ENCODE measurements at places on chromosomes 2 and 18.

- DNase-seq, result no peak
Measured at GRCh38 chr2:45412754-45413379, 198.2 kb downstream of the SRBD1 start.

DNA sequence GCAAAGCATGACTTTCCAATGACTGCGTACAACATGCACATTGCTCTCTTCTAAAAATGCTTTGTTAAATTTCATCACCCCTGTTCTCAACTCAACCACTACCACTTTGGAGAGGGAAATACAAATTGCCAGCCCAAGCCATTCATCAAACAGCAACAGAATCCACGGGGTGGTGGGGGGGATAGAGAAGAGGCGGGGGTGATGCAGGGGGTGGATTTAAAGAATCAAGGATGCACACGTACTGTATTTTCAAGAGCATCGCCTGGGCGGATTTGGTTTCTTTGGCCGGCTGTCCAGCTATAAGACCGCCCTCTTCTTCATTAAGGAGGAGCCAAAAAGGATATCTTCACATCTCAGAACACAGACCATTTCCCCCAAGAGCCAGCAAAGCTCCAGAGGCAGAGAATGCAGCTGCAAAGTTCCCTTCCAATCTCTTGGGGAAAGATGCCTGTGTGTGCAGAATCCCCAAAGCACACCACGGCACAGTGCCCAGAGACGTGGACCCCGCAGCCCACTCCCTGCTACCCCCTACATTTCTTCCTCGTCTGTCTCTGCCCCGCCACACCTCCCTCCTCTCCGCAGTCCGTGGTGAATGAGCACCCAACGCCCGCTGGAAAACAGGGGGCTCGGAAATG, 977 bp downstream of the SLC8A1 start:
- no peak for DNase-seq

DNA sequence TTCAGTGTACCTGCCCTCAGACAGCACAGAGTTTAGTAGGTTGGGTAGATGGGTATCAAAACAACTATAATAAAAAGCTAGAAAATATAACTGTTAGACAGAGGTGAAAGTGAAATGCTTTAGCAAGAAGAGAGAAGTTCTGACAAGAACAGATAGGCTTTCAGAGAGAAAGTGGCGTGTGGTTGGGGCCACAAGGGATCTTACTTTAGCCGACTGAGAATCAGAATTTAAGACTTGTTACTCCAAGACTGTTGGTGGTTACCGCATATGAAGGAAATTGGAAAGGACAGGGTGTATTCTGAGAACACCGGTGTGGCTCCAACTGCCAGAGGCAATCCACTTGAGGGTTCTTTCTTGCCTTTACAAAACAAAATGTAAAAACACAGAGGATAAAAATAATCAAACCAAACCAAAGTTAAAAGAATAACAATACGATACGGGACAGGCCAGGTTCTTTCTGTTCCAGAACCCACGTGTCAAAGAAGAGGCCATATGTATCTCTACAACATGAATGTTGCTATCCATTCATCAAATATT, 44.4 kb upstream of the AGPS start:
- no peak for DNase-seq

DNA sequence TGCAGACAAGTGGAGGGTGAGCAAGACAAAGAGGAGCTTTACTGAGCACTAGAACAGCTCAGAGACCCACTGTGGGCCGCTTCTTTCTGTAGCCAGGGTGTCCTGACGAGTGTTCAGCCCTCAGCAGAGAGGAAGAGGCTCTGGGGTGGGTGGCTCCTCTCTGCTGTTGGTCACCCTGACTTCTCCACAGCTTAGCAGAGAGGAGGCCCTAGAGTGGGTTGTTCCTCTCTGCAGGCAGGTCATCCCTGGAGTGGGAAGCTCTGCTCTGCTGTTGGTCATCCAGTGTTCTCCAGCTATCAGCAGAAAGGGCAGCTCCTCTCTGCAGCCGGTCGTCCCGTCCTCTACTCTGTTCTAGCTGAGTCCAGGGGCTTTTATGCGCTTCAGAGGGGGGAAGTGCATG, 286.5 kb downstream of the ICOS start:
- no peak for DNase-seq

- DNase-seq, result no peak
Measured at GRCh38 chr18:58671632-58672564, 633 bp downstream of the MALT1 start.

DNA sequence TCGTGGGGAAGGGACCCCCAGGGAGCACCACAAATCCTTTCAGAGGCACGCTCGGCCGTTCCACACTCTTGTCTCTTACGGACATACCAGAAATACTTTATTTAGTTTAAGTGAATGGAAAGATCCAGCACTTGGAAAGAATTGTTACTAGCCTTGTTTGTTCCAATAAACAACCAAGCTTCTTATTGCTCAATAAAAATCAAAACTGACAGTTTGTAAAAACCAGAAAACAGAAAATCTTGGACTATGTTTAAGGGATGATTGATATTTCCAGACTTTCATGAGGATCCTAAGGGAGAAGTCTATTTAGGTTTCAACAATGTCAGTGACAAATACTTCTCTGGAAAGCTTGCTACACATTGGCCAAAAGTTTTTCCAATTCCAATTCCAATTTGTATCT, 31.6 kb upstream of the CCBE1 start:
- DNase-seq, result no peak

DNA sequence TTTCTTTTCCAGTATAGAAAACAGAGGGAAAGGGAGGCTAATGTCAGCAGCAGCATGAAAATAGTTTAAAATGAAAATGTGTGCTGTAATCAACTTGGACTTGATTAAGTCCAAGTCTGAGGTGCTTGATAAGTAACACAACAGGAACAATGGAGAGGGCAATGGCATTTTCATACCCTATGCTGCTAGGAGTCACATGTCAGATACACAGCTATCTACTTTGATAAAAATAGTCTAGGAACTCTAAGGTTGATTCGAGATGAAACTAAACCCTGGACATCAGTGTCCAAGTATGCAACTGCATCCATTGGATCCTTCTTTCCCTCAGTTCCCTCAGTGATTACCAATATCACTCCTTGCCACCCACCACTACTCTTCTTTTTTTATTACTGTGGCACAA, 4.6 kb upstream of the C18orf63 start:
- no peak for DNase-seq

DNA sequence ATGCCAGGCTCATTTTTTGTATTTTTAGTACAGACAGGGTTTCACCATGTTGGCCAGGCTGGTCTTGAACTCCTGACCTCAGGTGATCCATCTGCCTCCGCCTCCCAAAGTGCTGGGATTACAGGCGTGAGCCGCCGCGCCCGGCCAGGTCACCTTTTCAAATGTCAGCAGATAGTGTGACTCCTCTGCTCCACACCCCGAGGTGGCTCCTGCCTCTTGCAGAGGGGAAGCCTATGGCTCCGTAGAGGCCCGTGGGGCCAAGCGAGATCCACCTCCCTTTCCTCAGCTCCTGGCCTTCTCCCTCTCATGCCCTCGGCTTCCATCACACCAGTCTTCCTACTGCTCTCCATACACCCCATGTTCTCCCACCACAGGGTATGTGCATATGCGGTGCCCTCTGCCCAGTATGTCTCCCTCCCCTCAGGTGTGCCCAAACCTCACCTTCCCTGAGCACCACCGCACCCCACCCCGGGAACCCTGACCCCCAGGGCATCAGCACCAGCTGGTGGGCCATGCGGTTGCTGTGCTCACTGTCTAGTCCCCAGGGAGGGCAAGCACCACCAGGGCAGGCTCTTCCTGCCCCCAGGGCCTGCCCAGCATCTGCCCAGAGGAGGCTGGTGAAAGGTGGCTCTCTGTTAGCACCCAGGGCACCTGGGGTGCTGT, 10.7 kb downstream of the GPR17 start:
- no peak for DNase-seq

DNA sequence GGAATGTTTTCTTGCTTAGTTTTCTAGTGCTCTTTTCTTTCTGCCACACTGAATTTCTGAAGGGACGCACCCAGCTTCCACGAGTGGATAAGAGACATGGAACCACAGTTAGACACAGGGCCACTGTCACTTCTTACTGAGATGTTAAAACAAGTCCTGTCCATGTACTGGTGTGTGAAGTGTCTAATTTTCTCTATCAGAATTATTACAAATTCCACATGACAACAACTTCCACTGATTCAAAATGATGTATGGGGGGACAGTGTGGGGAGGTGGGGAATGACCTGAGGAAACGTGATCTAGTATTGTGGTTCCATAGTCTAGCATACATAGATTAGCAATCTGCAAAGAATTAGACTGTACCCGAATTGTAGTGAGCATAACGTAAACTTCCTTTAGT, 169.6 kb downstream of the TMEM247 start:
- DNase-seq, result no peak

DNA sequence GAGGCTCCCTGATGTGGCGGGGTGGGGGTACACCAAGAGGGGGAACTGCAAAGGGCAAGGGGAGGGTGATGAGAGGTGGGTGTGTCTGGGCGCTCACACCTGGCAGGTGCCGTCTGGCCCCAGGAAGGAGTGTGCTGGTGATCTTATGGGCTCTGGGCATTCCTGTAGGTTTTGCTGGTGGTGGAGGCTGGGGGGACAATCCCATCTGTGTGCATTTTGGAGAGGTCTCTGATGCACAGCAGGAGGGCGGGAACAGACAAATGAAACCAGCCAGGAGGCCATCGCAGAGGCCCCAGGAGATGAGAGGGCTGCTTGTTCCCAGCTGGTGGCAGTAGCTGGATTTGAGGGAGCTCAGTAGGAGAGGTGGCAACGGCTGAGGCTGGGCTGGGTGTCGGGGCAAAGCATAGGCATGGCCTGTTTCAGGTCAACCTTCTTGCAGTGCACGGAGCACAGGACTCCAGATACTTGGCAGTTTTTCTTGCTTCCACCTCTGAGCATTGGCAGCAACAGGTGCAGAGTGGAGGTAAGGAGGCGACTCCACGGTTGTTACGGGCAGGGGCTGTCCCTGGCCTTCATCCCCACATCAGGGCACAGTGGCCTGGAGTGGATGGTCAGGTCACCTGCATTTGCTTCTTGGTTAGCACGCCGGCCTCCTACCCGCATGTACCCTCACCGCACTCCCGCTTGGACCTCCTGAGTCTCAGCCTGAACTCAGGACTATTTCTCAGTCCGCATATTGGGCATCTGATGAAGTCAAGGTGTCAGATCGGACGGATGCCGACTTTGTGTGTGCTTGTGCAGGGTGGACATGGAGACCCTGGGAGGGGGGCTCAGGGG, 194.2 kb upstream of the HDAC4 start:
- no peak for DNase-seq

DNA sequence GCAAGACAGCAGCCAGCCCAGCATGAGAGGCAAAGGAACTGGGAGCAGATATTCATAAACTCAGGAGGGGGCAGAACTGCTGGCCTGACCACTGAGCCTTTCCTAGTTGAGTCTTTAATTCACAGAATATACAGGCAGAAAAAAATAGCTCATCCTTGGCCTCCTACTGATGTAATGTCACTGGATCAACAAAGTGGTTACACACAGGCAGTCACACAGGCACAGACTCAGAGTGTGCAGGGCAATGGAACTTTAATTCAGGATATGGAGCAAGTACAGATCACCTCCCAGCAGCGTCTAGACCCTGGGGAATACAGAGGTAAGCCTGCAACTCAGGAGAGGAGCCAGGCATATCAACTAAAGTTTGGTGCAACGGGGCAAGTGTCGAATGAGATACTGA, 75.4 kb downstream of the TNP1 start:
- no peak for DNase-seq

DNA sequence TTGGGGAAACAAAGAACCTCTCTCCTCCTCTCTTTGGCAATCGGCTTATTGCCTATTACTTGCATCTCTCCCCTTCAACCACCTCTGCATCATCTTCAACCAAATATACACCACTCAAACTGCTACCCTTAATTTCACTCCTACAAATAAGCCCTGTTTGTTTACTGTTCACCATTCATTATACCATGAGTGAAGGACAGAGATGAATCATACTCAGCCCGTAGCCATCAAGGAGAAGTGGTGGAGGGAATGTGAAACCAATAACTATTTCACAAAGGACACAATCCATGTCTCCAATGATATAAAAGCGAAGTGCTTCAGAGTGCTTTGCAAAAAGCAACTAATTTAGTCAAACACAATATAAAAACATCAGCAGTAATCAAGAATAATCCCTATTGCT, 76.8 kb downstream of the CACNB4 start:
- no peak for DNase-seq

- no peak for DNase-seq
Measured at GRCh38 chr2:143158098-143158497, 28.9 kb downstream of the ARHGAP15 start.

- no peak for DNase-seq
Measured at GRCh38 chr2:190811811-190812210, 68.8 kb upstream of the GLS start.

DNA sequence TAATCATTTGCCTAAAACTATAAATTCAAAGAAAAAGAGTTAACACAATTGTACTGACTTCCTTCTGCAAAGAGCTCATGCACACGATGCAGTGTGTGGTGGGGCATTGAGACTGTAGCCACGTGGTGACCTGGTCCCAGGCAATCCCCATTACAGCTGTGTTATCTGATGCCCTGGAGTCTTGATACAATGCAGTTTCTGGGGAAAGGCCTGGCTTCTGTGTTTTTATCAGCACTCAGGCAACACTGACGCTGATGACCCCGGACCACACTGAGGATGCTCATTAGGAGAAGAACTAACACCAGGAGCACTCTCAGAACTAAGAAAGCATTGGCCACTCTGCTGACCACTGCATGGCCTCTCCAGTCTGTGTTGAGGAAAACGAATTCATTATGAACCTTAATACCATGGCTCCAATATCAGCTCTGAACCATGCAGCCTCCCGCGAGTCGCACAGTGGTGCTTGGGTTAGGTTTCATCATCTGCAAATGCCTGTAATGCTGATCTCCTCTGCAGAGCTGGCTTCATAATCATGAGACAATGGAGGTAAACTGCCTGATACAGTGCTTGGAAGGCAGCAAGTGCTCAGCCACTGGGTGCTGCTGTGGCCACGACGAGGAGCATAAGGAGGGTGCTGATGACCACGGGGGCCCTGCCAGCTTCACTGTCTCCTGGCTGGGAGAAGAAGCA, 218.5 kb downstream of the MYT1L start:
- DNase-seq, result no peak

- no peak for DNase-seq
Measured at GRCh38 chr2:138671566-138671965, 108.6 kb downstream of the NXPH2 start.

Measured in non-pigmented ciliary epithelial cell (primary cell).